Mesothelial cell of epicardium (in vitro differentiated cells): ENCODE measurements at places on chromosomes 7 and 10. TPM values are rescaled to one million over a fixed set of nuclear protein-coding genes. Genes with fewer than 3 reads are reported as not detected.

The HKDC1 gene
- total RNA-seq, result 0.14 TPM in 1 of 3 replicates, not detected in the others

- peak overlapping the region; percentile 53 for H3K27ac ChIP-seq
- no peaks in the 10 kb centered on the region for H3K36me3 ChIP-seq
- DNase-seq, result no peak
- peaks cover 25% of the 10 kb centered on the region for H3K4me1 ChIP-seq
- H3K27me3 ChIP-seq, result no peaks in the 10 kb centered on the region
These were observed 22.9 kb upstream of the NANOS1 start for GRCh38 chr10:119006451-119007210.

GRCh38 chr10:113965077-113965476 lies 78.6 kb upstream of the ADRB1 start:
- no peak overlapping the region for H3K4me3 ChIP-seq
- no peak for DNase-seq
- no peaks in the 10 kb centered on the region for H3K36me3 ChIP-seq

GRCh38 chr7:121605317-121605680 lies 209.2 kb upstream of the FAM3C start:
- peaks cover 32% of the 10 kb centered on the region for H3K4me1 ChIP-seq
- no peaks in the 10 kb centered on the region for H3K36me3 ChIP-seq
- H3K27ac ChIP-seq, result peak overlapping the region; percentile 81
- no peak for DNase-seq
- H3K27me3 ChIP-seq, result no peaks in the 10 kb centered on the region

The LAMB1 gene
- total RNA-seq, result 556 to 593 TPM (median 584 TPM) in 3 replicates

GRCh38 chr7:155785536-155785935 lies 26.7 kb downstream of the SHH start:
- peaks cover 30% of the 10 kb centered on the region for H3K36me3 ChIP-seq
- peaks cover 4% of the 10 kb centered on the region for H3K4me1 ChIP-seq
- H3K27me3 ChIP-seq, result peaks cover 25% of the 10 kb centered on the region
- no peak overlapping the region for H3K27ac ChIP-seq
- no peak overlapping the region for H3K4me3 ChIP-seq

DNA sequence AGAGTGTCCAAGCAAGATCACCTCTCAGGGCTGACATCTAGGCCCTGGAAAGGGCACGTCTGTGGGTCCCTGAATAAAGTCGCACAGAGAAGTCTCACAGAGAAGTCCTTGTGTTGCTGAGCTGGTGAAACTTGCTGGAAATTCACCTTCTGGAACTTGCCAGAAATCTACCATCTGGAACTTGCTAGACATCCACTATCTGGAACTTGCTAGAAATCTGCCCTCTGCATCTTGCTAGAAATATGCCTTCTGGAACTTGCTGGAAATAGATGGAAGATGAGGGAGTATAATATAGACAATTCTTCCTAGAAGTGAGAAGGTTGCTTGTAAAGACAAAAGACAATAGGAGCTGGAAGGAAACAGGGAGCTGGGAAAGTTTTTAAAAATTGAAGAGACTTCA lies 5.4 kb upstream of the TAX1BP1 start:
- peak overlapping the region; percentile 37 for H3K27ac ChIP-seq
- peaks cover 47% of the 10 kb centered on the region for H3K4me1 ChIP-seq
- no peaks in the 10 kb centered on the region for H3K27me3 ChIP-seq
- DNase-seq, result no peak
- H3K36me3 ChIP-seq, result no peaks in the 10 kb centered on the region

DNA sequence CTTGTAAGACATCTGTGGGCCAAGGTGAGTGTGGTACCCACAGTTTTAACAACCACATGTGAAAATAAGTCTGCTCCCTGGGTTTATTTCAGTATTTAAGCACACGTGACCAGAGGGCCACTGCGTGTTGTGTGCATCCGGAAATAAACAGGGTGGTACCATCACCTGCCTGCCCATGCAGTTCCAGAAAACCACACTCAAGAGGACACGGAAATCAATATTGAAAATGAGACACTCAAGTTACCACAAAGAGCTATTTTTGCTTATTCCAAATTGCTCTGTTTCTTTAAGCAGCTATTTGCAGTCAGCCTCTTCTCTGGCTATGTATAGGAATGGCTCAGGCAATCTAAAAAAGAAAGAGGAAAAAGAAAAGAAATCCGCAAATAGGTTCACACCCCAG lies 71.8 kb upstream of the LOXL4 start:
- H3K36me3 ChIP-seq, result no peaks in the 10 kb centered on the region
- H3K4me1 ChIP-seq, result peaks cover 10% of the 10 kb centered on the region

The SLC12A9 gene
- 30.9 to 39.1 TPM (median 37.5 TPM) in 3 replicates for total RNA-seq

GRCh38 chr10:71382757-71383156 lies 14.0 kb upstream of the CDH23 start:
- no peaks in the 10 kb centered on the region for H3K36me3 ChIP-seq
- DNase-seq, result no peak
- H3K4me1 ChIP-seq, result peaks cover under 1% of the 10 kb centered on the region
- peaks cover 6% of the 10 kb centered on the region for H3K27me3 ChIP-seq
- no peak overlapping the region for H3K4me3 ChIP-seq

DNA sequence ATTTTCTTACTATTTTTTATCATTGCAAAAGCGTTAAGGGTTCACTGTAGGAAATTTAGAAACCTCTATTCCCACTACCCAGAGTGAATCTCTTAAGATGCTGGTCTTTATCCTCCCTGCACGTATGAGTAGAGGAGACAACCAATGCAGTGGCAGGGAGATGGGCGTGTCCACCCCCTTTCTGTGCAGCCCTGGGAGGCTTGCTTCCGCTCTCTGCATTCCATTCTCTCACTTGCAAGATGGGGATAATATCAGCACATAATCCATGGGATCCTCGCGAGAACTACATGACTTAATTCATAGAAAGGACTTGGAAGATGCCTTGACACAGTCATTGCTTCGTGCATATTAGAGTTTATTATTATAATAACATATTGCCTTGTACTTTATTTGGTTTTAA lies 196.2 kb downstream of the KLF6 start:
- H3K27ac ChIP-seq, result no peak overlapping the region
- DNase-seq, result no peak
- no peaks in the 10 kb centered on the region for H3K36me3 ChIP-seq
- H3K27me3 ChIP-seq, result no peaks in the 10 kb centered on the region
- H3K4me1 ChIP-seq, result no peaks in the 10 kb centered on the region

DNA sequence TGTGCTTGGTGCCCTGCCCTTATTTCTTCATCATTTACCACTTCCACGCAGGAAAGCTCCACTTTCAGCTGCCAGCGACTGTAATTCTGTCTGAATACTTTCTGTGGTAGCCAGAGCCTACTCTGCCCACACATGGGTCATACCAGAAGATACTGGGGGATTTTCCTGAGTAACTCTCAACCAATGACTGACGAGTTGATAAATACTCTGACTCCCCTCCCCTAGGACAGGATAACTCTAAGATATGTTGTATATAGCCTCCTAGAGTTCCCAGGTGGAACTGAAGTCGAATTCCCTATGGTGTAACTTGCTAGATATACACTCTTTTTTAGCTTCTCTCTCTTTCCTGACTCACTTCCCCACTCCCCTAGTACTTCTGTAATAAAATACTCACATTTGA lies 29.8 kb downstream of the SEM1 start:
- no peaks in the 10 kb centered on the region for H3K27me3 ChIP-seq
- H3K4me3 ChIP-seq, result no peak overlapping the region
- H3K36me3 ChIP-seq, result peaks cover 43% of the 10 kb centered on the region
- H3K27ac ChIP-seq, result no peak overlapping the region

GRCh38 chr10:129690248-129691070 lies 223.4 kb downstream of the MGMT start:
- no peaks in the 10 kb centered on the region for H3K27me3 ChIP-seq
- DNase-seq, result no peak
- H3K4me1 ChIP-seq, result peaks cover 10% of the 10 kb centered on the region
- no peak overlapping the region for H3K4me3 ChIP-seq
- no peak overlapping the region for H3K27ac ChIP-seq

DNA sequence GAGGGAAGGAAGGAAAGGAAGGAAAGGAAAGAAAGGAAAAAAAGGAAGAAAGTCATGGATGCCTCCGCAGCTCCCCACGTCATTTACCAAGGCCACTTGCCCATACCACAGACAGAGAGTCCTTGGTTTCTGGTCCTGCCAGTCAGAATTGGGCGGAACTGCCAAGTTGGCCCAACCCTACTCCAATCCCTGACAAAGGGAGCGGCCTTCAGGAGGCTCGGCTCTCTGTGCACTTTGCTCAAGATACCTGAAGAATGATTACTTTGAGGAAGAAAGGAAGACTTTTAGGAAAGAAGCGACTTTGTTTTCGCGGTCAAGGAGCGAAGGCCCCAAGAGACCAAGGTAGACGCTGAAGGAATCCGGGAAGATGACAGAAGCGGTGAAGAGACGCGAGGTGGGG lies 49.1 kb upstream of the FXYD4 start:
- peaks cover 16% of the 10 kb centered on the region for H3K4me1 ChIP-seq
- no peak for DNase-seq
- peak overlapping the region; percentile 66 for H3K4me3 ChIP-seq
- H3K27me3 ChIP-seq, result peaks cover 19% of the 10 kb centered on the region
- no peaks in the 10 kb centered on the region for H3K36me3 ChIP-seq

GRCh38 chr10:32155075-32155516 lies 98.9 kb upstream of the KIF5B start:
- no peak for DNase-seq
- H3K4me1 ChIP-seq, result peaks cover 2% of the 10 kb centered on the region
- no peak overlapping the region for H3K4me3 ChIP-seq
- H3K36me3 ChIP-seq, result no peaks in the 10 kb centered on the region
- H3K27me3 ChIP-seq, result no peaks in the 10 kb centered on the region
- no peak overlapping the region for H3K27ac ChIP-seq

DNA sequence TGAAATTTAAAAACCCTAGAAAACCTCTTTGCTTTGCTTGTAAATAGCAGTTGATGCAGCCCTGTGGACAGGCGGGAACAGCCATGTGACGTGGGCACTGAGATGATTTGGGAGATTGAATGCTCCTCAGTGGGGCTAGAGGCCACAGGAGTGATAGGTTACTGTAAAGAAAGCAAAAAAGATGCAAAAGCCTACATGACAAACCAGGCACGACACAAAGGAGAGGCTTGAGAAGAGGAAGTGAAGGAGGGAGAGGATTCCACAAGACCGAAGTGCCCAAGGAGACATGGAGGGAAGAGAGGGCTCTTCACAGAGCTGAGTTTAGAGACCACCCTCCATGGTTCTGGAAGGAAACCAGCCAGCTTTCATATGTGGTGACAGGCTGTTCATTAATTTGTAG lies 25.7 kb downstream of the IKZF1 start:
- DNase-seq, result no peak
- no peaks in the 10 kb centered on the region for H3K36me3 ChIP-seq
- H3K27me3 ChIP-seq, result peaks cover 39% of the 10 kb centered on the region
- no peak overlapping the region for H3K27ac ChIP-seq
- no peak overlapping the region for H3K4me3 ChIP-seq
- peaks cover 5% of the 10 kb centered on the region for H3K4me1 ChIP-seq

DNA sequence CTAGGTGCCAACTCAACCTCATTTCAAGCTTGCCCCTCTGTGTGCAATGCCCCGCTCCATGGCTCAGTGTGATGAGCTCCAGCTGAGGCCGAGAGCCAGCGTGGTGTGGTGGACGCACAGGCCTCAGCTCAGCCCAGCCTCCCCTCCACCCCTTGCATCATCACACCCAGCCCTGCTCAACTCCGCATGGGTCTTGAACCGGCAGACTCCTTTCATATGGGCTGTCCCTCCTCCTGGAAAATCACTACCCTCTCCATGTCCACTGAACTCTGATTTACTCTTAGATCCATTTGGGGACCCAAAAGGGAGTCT lies 16.6 kb upstream of the SLC18A3 start:
- no peaks in the 10 kb centered on the region for H3K36me3 ChIP-seq
- no peak overlapping the region for H3K27ac ChIP-seq
- H3K4me3 ChIP-seq, result no peak overlapping the region
- no peaks in the 10 kb centered on the region for H3K4me1 ChIP-seq

DNA sequence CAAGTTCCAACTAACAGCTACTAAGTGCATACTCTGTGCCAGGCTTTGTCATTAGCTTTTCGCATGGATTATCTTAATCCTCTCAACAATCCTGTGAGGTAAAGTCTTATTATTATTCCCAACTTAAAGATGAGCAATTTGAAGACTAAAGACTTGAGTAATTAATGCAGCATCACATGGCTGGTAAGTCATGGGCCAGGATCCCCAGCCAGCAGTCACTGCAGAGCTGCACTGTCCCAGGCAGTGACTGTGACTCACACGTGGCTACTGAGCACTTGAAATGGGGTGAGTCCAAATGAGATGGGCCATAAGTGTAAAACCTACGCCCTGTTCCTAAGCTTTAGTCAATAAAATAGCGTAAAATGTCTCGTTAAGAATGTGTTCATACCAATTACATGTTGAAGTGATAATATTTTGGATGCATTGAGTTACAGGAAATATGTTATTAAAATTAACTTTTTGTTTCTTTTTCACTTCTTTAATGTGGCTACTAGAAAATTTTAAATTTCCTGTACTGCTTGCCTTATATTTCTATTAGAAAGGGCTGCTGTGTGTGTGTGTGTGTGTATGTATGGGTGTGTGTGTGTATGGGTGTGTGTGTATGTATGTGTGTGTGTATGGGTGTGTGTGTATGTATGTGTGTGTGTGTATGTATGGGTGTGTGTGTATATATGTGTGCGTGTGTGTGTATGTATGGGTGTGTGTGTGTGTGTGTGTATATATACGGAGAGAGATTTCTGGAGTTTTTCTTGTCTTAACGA lies 756.3 kb downstream of the AUTS2 start:
- no peaks in the 10 kb centered on the region for H3K27me3 ChIP-seq
- no peak for DNase-seq
- H3K27ac ChIP-seq, result no peak overlapping the region
- peaks cover 5% of the 10 kb centered on the region for H3K36me3 ChIP-seq
- no peak overlapping the region for H3K4me3 ChIP-seq
- H3K4me1 ChIP-seq, result peaks cover 18% of the 10 kb centered on the region

- peak overlapping the region; percentile 89 for H3K27ac ChIP-seq
- H3K36me3 ChIP-seq, result peaks cover 10% of the 10 kb centered on the region
- no peak overlapping the region for H3K4me3 ChIP-seq
- DNase-seq, result no peak
These were observed 69.5 kb downstream of the ARID5B start for GRCh38 chr10:61971003-61971325.

DNA sequence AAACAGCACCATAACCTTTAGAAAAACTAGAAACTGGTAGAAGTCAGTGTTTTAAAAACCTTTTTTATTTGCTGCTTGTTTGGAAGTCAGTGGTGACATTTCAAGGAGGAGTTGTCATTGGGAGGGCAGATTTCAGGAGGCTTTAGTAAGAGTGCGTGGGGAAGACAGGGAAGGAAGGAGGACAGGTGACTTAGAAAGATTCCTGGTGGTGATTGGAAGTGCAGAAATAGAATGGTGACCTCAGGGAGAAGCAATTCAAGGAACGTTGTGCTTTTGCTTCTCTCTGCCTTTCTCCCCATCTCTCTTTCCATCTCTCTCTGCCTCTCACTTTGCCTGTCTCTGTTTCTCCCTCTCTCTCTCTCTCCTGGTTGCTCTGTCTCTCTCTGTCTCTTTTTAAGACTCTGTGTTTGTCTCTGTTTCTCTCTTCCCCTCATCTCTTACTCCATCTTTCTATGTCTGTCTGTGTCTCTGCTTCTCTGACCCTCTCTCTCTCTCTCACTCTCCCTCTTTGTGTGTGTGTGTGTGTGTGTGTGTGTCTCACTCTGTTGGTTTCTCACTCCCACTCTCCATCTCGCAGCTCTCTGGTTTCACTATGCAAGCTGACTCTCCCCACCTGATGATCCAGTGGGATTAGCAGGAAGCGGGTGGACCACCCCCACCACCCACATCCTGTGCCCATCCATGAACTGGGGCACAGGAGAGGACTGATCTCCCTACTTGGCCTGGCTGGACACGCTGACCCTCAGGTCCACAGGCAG lies 10.9 kb upstream of the PFKP start:
- no peak overlapping the region for H3K4me3 ChIP-seq
- peaks cover 13% of the 10 kb centered on the region for H3K4me1 ChIP-seq
- H3K27ac ChIP-seq, result peak overlapping the region; percentile 17
- no peaks in the 10 kb centered on the region for H3K27me3 ChIP-seq
- DNase-seq, result no peak
- no peaks in the 10 kb centered on the region for H3K36me3 ChIP-seq

The AKR1C3 gene
- 1.1 to 1.9 TPM (median 1.3 TPM) in 3 replicates for total RNA-seq
